ENCODE measurements at places on chromosomes 6 and 20. TPM values are rescaled to one million over a fixed set of nuclear protein-coding genes. Genes with fewer than 3 reads are reported as not detected.

DNA sequence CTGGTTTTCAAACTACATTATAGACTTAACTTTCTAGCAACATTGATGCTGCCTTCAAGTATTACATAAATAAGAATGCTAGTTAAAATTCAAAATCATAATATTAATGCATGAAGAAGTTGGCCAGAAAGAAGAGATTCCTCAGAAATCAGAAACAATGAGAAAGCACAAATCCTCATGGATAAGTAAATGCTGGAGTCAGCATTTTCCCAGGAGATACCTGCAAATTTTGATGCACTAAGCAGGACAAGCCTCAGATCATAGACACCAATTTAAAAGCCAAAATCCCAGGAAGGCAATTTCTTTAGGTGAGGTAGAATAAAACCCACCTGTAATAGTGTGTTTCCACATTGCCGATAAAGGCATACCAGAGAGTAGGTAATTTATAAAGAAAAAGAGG, 305.2 kb upstream of the TBX18 start:
- DNase-seq, result no peak

DNA sequence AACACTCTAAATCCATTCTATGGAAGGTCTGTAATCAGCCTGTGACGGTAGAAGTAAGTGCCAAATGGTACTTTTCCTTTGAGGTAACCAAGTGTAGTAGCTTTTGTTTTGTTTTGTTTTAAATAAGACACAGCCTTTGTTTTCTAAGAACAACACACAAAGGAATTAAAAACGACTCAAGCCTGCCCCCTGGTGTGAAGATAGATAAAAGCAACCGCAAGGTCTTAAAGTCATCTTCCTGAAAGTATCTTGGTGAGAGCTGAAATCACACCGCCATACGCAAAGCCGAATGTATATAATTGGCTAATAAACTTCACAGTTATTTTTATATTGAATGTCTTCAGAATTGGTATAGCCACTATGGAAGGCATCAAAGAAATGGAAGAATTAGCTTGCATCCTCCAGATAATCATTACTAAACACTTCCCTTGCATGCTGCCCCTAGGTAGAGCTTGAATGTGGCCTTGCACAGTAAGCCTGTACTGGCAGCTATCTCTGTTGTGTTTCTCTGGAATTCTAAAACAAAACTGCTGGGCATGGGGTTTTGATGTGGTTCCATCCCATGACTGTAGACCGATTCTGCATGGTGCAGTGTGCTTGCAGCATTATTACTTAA, 95.6 kb downstream of the LAMP5 start:
- DNase-seq, result no peak

- DNase-seq, result no peak
These were observed 81.1 kb upstream of the AGPAT4 start for GRCh38 chr6:161354956-161355355.

GRCh38 chr6:160742090-160742489, 40.0 kb downstream of the PLG start:
- no peak for DNase-seq

GRCh38 chr6:56478202-56478601, 164.5 kb downstream of the DST start:
- no peak for DNase-seq

DNA sequence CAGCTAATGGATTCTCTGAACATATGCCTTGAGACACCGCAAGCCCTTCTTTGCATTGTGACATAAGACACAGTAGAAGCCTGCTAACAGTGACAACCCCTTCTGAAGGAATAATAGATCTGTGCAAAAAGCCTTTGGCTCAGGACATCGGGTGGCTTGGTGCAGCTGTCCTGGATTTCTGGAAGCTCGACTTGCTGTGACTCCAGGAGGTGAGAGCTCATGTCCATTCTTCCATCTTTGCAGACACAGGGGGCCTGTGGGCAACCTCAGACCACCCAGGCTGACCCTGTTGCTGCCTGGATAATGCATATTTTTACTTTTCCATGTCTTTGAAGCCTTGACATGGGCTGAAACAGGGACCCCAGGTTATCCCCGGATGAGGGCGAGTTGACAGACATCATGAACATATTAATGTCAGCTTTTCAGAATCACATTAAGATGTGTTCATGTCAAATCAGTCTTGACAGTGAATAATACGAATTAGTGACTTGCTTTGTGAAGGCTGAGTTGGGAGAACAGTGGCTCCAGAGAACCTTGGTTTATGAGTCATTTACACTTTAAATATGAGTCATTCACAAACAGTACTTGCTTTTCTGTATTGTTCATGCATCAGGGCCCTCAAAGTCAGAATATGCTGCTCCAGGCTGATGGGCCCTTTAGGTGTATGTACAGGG, 66.8 kb upstream of the IYD start:
- no peak for DNase-seq

GRCh38 chr6:39137245-39137644, 22.3 kb upstream of the SAYSD1 start:
- DNase-seq, result peak; percentile 55

GRCh38 chr6:33837971-33838665, 34.3 kb upstream of the MLN start:
- no peak for DNase-seq

DNA sequence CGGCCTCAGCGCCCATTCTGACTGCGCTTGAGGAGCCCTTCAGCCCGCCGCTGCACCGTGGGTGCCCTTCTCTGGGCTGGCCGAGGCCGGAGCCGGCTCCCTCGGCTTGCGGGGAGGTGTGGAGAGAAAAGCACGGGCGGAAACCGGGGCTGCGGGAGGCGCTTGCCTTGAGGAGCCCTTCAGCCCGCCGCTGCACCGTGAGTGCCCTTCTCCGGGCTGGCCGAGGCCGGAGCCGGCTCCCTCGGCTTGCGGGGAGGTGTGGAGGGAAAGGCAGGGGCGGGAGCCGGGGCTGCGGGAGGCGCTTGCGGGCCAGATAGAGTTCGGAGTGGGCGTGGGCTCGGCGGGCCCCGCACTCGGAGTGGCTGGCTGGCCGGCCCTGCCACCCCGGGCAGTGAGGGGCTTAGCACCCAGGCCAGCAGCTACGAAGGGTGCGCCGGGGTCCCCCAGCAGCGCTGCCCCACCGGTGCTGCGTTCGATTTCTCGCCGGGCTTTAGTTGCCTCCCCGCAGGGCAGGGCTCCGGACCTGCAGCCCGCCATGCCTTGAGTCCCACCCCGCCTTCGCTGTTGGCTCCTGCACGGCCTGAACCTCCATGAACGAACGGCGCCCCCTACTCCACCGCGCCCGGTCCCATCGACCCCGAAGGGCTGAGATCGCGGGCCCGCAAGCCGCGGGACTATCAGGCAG, 45.7 kb upstream of the MCUR1 start:
- DNase-seq, result no peak

DNA sequence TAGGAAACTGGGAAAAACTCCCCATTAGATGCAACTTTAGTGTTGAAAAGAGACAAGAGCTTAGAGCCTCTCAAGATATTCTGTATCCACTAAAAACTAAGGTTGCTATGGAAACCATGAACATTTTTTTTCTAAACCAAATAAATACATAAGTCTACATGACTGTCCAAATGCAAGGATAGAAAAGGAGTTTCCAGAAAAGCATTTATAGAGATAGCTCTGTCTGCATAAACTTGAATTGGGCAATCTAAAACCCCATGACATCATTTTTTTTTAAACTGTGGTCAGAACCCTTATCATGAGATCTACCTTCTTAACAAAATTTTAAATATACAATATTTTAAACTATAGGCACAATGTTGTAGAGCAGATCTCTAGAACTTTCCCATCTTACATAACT, 36.4 kb upstream of the FAM83B start:
- DNase-seq, result no peak

DNA sequence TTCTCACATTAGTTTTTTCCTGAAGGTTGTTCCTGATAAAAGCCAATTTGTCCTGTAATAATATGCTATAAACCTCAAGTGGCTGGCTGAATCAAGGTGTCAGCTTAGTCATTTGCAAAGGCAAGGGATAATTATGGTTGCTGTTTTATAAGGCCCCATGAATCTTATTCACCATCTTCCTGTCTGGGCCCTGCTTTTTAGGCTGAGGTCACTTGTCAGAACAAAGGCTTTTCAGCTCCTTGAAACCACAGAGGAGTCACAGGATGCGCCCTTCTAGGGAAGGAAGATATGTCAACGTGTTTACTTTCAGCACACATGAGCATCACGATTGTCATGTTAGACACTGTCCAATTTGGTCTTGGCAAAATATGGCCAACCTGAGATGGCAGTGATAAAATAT, 64.8 kb upstream of the NAA20 start:
- no peak for DNase-seq

DNA sequence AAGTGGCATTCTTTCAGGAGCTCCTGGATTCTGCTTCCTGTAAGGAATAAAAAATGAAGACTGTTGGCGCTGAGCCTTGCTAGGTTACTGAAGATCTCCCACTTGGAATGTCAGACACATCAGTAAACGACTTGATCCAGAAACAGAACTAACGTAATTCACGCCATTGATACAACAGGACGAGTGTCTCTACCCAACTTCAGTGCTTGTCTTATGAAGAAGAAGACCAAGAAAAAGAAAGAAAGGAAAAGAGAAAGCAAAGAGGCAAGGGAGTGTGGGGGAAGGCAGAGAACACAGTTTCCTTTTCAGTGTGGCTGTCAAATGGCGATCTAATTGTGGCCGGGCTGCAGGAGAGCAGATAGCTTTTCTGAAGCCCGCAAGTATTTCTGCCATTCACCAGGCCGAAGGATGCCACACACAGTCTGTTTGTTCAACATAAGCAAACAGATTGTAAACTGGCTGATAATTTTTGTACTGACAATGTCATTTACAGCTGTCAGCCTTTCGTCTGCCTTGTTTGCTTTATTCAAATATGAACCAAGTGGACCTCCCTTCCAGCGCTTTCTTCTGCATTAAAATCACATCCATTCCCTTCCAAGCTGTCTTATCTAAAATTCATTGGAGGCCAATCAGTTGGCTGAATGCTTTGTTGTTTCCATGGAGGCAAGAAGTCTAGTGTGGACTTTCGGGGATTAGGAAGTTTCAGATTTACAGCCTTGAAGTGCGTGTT, 180.6 kb downstream of the FOXA2 start:
- DNase-seq, result no peak

- no peak for DNase-seq
These were observed 206.3 kb downstream of the UNC5CL start for GRCh38 chr6:40832691-40833090.

PTCHD4 gene
- 2.0 TPM for polyA plus RNA-seq

FOXQ1 gene
- 10.9 TPM for polyA plus RNA-seq

OR12D2 gene
- not detected for polyA plus RNA-seq

EDN1 gene
- 5.0 TPM for polyA plus RNA-seq

TMEM244 gene
- not detected for polyA plus RNA-seq

BEND3 gene
- 8.1 TPM for polyA plus RNA-seq

BNIP5 gene
- polyA plus RNA-seq, result 0.19 TPM

FAM50B gene
- polyA plus RNA-seq, result 11.0 TPM

LINC00237 gene
- not detected for polyA plus RNA-seq

SLC22A1 gene
- 0.32 TPM for polyA plus RNA-seq

TAF11 gene
- polyA plus RNA-seq, result 47.4 TPM

MICB gene
- 1.0 TPM for polyA plus RNA-seq

SIRPD gene
- not detected for polyA plus RNA-seq
